ENCODE measurements at places on chromosomes 7 and 10. TPM values are rescaled to one million over a fixed set of nuclear protein-coding genes. Genes with fewer than 3 reads are reported as not detected.

Gene SOSTDC1
- total RNA-seq = not detected

Gene MMRN2
- 1.0 TPM for total RNA-seq

Gene HMX2
- total RNA-seq = 0.10 TPM

Gene CLCN1
- total RNA-seq = not detected

Gene ZPBP
- not detected for total RNA-seq

Gene MSMB
- 0.42 TPM for total RNA-seq

Gene NANOS1
- total RNA-seq = 2.8 TPM

Gene LRIT1
- total RNA-seq = not detected

Gene ODAD2
- total RNA-seq = not detected

Gene CC2D2B
- not detected for total RNA-seq

Gene PLPP4
- 0.15 TPM for total RNA-seq

Gene MYH16
- total RNA-seq = 0.39 TPM

Gene CNPY1
- total RNA-seq = not detected

Gene C10orf53
- total RNA-seq = not detected

Gene CARD11
- 2.5 TPM for total RNA-seq

Gene LBX1
- total RNA-seq = not detected

Gene MPP7
- total RNA-seq = 0.10 TPM

Gene PTPN20
- total RNA-seq = 3.9 TPM

Gene ASB15
- total RNA-seq = not detected

Gene TWIST1
- 3.2 TPM for total RNA-seq

Gene PRKCQ
- 4.3 TPM for total RNA-seq

Gene DYDC2
- total RNA-seq = not detected

Gene ATP6V0A4
- total RNA-seq = 0.30 TPM

Gene GTF2IRD1
- 25.8 TPM for total RNA-seq

Gene PTPRZ1
- total RNA-seq = not detected

Gene PRKAR2B
- 2.2 TPM for total RNA-seq

Gene ASB4
- 0.26 TPM for total RNA-seq

Gene CRYGN
- not detected for total RNA-seq

Gene VDAC2
- 326 TPM for total RNA-seq

Gene GPR85
- total RNA-seq = not detected

Gene EPHB6
- total RNA-seq = 0.49 TPM

Gene IRF5
- 17.8 TPM for total RNA-seq

Gene ADIRF
- total RNA-seq = not detected

Measured in A549 treated with Hydrocortisone at 1 μM for 4 hours (cell line).